ENCODE measurements at places on chromosomes 1 and 21. TPM values are rescaled to one million over a fixed set of nuclear protein-coding genes. Genes with fewer than 3 reads are reported as not detected.

ZNF648 gene
- total RNA-seq: 0.20 TPM

KIF21B gene
- total RNA-seq: 4.2 TPM

MAN1A2 gene
- total RNA-seq: 39.3 TPM

NFYC gene
- 69.5 TPM for total RNA-seq

KCNA2 gene
- total RNA-seq: 0.25 TPM

GRCh38 chr1:175162955-175163354 lies 29.6 kb downstream of the KIAA0040 start:
- no peaks in the 10 kb centered on the region for H3K27me3 ChIP-seq
- H3K4me1 ChIP-seq: no peaks in the 10 kb centered on the region
- H3K36me3 ChIP-seq: peaks cover 5% of the 10 kb centered on the region
- peak; percentile 47 for DNase-seq
- H3K4me3 ChIP-seq: no peak overlapping the region

DNA sequence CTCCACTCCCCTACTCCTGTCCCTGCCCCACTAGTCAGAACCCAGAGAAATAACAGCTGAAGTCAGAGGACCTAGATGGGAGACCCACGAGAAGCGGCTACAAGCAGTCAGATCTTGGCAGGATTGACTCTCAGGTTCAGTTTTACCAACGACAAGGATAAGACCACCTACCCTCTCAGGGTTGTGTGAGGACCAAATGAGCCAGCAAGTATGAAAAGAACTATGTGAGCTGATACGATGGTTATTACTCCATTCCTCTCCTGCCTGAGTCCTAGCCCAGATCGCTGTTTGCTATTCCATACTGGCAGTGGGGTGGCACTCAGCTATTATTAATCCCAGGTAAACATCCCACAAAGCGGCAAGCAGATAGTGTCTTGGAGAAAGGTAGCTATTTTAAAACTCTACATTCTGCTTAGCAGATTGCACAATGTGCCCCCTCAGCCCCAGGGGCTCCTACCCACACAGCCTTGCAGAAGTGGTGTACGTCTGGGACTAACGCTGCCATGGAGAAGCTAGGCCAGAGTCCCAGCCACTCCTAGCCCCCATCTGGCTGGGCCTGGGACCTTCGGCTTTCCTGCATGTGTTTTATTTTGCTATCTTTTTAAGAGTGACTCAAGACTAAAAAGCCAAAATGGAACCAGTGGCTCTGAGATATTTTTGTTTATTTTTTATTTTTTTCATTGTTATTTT lies 58.9 kb downstream of the CD46 start:
- H3K27me3 ChIP-seq: no peaks in the 10 kb centered on the region
- H3K4me3 ChIP-seq: no peak overlapping the region
- peaks cover 2% of the 10 kb centered on the region for H3K36me3 ChIP-seq
- H3K4me1 ChIP-seq: peaks cover 42% of the 10 kb centered on the region
- DNase-seq: no peak

DNA sequence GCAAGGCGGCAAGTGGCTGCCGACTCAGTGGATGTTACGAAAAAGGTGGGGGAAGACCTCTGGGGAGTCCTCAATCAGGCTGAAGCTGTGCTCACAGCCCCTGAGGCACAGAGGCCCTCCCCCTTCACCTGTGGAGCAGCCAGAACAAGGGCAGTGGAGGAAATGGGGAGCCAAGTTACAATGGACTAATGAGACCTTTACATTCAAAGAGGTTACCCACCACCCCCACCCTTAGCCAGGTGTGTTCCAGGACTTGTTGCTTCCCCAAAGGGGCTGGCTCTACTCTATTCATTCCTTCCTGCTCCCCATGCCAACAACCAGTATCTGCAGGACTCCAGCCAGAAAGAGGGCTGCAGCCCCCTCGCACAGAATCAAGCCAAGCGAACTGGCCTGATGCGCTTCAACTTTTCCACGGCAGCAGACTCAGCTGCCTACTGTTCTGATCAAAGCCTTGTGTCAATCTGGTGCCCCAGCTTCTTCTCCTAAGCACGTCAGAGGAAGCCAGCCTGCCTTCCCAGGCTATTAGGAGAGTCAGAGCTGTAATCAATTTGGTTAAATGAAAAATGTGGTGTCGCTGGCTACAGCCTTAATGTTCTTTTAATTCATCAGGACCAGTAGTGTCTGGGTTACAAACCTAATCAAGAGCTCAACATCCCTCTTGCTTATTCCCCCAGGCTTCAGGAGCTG lies 1.8 kb upstream of the SYT2 start:
- H3K36me3 ChIP-seq: no peaks in the 10 kb centered on the region
- DNase-seq: no peak
- H3K4me3 ChIP-seq: no peak overlapping the region
- no peak overlapping the region for H3K27ac ChIP-seq
- peaks cover 7% of the 10 kb centered on the region for H3K27me3 ChIP-seq

DNA sequence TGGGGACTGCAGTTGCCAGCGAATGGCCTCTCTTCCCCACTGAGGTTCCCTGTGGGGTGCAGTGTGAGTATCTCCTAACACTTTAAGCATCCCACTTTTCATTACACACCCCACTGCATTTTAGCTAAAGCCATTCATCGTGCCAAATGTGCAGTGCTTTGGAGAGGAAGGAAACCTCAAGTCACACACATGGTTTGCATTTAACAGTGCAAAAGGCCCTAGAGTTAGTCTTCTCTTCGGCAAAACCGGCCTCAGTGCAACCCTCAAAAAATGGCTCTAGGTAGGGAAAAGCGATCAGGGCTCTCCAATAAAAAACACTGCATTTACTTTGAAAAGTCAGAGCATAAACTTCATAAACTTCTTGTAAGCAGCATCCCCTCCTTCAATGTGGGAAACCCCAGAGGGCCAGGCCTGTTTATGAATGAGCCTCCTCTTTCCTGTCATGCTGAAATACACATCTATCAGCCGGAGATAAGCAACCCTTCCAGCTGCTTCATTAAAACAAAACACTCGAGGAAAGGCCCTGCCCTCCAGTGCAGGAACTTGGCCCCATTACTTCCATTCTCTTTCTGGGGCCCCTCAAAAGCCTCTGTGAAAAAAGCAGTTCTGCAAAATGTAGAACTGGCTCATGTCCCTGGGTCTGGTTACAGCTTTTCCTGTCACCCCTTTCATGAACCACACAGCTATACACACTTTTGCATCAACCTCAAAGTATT lies 184.0 kb downstream of the CDC7 start:
- H3K36me3 ChIP-seq: peaks cover 13% of the 10 kb centered on the region
- H3K4me3 ChIP-seq: no peak overlapping the region
- no peaks in the 10 kb centered on the region for H3K27me3 ChIP-seq
- H3K27ac ChIP-seq: peak overlapping the region; percentile 25
- peak; percentile 71 for DNase-seq
- H3K4me1 ChIP-seq: peaks cover 44% of the 10 kb centered on the region

DNA sequence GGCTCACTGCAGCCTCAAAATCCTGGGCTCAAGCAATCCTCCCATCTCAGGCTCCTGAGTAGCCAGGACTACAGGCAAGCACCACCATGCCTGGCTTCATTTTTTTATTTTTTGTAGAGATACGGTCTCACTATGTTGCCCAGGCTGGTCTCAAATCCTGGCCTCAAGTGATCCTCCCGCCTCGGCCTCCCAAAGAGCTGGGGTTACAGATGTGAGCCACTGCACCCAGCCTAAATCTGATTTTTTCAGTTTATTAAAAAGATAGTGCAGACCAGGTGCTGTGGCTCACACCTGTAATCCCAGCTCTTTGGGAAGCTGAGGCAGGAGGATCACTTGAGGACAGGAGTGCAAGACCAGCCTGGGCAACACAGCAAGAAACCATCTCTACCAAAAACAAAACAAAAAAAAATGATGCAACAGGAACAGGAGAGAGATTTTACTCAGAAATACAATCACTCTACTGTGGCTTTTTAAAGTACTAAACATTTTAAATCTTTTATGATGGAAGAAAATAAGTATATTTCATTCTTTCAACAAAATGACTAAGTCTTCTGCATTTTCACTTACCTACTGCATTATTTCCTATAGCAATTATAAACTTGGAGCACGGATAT lies 1.9 kb downstream of the PSMG1 start:
- DNase-seq: no peak
- H3K4me1 ChIP-seq: peaks cover 2% of the 10 kb centered on the region
- H3K4me3 ChIP-seq: no peak overlapping the region
- H3K36me3 ChIP-seq: no peaks in the 10 kb centered on the region
- H3K27ac ChIP-seq: no peak overlapping the region
- no peaks in the 10 kb centered on the region for H3K27me3 ChIP-seq

GRCh38 chr21:15441992-15442391 lies 287.8 kb upstream of the USP25 start:
- no peaks in the 10 kb centered on the region for H3K27me3 ChIP-seq
- no peaks in the 10 kb centered on the region for H3K4me1 ChIP-seq
- no peak for DNase-seq
- no peak overlapping the region for H3K4me3 ChIP-seq
- H3K36me3 ChIP-seq: no peaks in the 10 kb centered on the region
- H3K27ac ChIP-seq: no peak overlapping the region

GRCh38 chr1:164611754-164612642 lies 53.0 kb downstream of the PBX1 start:
- H3K4me3 ChIP-seq: no peak overlapping the region
- H3K27ac ChIP-seq: no peak overlapping the region
- H3K4me1 ChIP-seq: peaks cover 18% of the 10 kb centered on the region
- H3K36me3 ChIP-seq: no peaks in the 10 kb centered on the region
- peak; percentile 84 for DNase-seq

- no peak overlapping the region for H3K27ac ChIP-seq
- no peak overlapping the region for H3K4me3 ChIP-seq
- H3K36me3 ChIP-seq: no peaks in the 10 kb centered on the region
- DNase-seq: no peak
- H3K27me3 ChIP-seq: no peaks in the 10 kb centered on the region
Measured at GRCh38 chr1:219365451-219365850, 191.8 kb downstream of the LYPLAL1 start.

GRCh38 chr1:208510192-208510952 lies 266.2 kb upstream of the PLXNA2 start:
- DNase-seq: no peak
- no peaks in the 10 kb centered on the region for H3K27me3 ChIP-seq
- no peaks in the 10 kb centered on the region for H3K36me3 ChIP-seq
- H3K4me3 ChIP-seq: no peak overlapping the region

DNA sequence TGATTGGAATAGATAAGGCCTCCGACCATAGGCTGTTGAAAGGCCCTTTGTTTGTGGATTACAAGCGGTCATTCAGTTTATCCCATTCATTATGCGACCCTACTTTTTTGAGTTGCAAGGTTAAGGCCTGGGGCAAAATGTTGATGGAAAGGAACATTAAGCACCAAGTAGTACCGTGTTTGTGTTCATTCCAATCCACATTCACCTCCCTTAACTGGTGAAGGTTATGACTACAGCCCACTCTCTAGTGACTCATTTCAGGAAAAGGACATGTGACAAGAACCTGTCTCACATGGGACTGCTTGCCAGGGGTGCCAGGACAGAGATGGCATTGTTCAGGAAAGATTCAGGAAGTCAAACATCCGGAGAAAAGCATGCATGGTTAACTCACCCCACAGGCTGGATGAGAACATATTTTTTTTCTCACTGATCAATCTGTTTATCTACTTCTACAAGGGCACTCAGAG lies 81.6 kb downstream of the CD58 start:
- H3K27me3 ChIP-seq: no peaks in the 10 kb centered on the region
- DNase-seq: no peak
- H3K36me3 ChIP-seq: no peaks in the 10 kb centered on the region
- no peak overlapping the region for H3K4me3 ChIP-seq
- no peaks in the 10 kb centered on the region for H3K4me1 ChIP-seq

- peaks cover 13% of the 10 kb centered on the region for H3K36me3 ChIP-seq
- H3K27ac ChIP-seq: peak overlapping the region; percentile 95
- no peaks in the 10 kb centered on the region for H3K27me3 ChIP-seq
- DNase-seq: peak; percentile 20
Measured at GRCh38 chr1:161046605-161047228, 940 bp upstream of the USF1 start.

- no peaks in the 10 kb centered on the region for H3K36me3 ChIP-seq
- no peaks in the 10 kb centered on the region for H3K27me3 ChIP-seq
- DNase-seq: no peak
- no peak overlapping the region for H3K4me3 ChIP-seq
- H3K4me1 ChIP-seq: no peaks in the 10 kb centered on the region
Measured at GRCh38 chr1:172997941-172998361, 52.8 kb downstream of the TNFSF18 start.

DNA sequence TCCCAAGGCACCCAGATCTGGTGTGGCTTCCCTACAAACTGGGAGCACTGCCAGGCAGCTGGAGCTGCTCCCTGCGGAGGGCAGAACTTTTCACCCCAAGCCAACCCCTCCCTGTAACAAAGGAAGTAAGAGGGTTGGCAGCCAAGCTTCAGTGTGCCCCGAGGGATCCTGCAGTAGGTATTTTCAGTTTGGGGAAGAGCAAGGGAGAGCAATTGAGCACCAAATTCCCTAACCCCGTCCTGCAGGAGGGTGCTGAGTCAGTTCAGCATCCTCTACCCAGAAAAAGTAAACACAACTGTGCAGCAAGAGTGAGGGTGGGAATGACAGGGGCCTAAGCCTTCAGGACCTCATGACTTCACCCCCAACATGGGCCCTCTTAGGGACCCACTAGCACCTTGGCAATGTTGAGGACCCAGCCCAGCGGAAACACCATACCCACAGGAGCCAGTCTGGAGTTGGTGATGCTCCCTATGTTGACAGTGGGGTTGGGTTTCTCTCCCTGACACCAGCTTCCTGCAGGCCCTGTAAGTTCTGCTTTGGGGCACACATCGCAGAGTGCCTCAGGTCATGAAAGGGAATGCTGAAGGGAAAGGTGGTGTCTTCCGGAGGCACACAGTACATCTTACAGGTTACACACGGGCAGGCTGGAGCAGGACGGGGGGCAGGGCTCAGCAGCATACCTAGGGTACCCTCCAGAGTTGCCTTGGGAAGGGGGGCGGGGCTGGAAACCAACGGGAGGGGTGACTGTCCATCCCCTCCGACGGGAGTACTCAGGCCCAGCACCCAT lies 14.8 kb downstream of the SH3BP5L start:
- no peak overlapping the region for H3K4me3 ChIP-seq
- no peaks in the 10 kb centered on the region for H3K4me1 ChIP-seq
- no peaks in the 10 kb centered on the region for H3K27me3 ChIP-seq
- H3K36me3 ChIP-seq: peaks cover 17% of the 10 kb centered on the region

GRCh38 chr1:25527226-25527846 lies 16.1 kb upstream of the LDLRAP1 start:
- DNase-seq: no peak
- no peaks in the 10 kb centered on the region for H3K4me1 ChIP-seq
- H3K4me3 ChIP-seq: no peak overlapping the region
